ENCODE measurements at places on chromosomes 4 and X.

- DNase-seq, result no peak
These were observed 259.6 kb downstream of the C4orf33 start for GRCh38 chr4:129355516-129355915.

GRCh38 chrX:13144927-13145655 is 100.7 kb upstream of the FAM9C start:
- no peak for DNase-seq

DNA sequence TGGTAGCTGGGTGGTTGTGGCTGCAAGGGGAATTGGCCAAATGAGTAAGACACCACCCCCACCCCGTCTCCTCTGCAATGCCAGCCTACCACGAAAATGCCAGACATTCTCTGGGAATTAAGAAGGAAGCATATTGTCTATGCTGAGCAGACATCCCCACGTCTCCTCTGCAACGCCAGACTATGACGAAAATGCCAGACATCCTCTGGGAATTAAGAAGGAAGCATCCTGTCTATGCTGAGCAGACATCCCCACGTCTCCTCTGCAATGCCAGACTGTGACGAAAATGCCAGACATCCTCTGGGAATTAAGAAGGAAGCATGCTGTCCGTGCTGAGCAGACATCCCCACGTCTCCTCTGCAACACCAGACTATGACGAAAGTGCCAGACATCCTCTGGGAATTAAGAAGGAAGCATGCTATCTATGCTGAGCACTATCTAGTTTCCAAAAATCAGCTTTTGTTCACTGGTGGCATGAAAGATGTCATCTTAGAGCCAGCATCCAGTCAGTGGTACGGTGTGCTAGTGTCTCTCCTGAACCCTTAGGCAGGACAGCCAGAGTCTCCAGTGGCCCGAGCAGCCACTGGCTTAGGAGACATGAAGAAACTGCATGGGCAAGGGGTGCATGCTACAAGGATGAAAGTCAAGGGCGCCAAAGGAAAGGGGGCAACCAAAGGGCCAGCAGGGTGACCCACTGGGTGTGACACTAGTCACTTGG is 339.8 kb upstream of the FRG1 start:
- DNase-seq, result no peak

- DNase-seq, result no peak
These were observed 181.7 kb upstream of the IGFBP7 start for GRCh38 chr4:57291911-57292310.

GRCh38 chr4:150280081-150280895 is 202.0 kb downstream of the DCLK2 start:
- no peak for DNase-seq

GRCh38 chr4:138181287-138181686 is 60.9 kb downstream of the SLC7A11 start:
- DNase-seq, result no peak

DNA sequence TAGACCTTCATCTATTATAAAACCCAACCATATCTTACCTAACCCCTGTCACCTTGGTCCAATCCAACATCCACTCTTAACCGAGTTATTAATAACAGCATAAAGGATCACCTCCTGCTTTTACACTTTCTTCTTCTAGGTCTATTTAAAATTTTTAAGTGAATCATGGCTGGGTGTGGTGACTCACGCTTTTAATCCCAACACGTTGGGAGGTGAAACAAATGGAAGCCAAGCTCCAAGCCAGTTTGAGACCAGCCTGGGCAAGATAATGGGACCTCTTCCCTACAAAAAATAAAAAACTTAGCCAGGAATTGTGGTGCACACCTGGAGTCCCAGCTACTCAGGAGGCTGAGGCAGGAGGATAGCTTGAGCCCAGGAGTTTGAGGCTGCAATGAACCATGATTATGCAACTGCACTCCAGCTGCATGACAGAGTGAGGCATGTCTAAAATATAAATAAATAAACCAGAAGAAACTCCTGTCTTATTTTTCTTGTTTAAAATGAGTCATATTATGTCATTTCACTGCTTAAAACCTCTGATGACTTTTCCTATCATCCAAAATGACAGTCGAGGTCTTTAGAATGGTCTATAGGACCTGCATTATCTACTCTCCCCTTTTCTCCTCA is 188.4 kb downstream of the GASK1B start:
- no peak for DNase-seq

DNA sequence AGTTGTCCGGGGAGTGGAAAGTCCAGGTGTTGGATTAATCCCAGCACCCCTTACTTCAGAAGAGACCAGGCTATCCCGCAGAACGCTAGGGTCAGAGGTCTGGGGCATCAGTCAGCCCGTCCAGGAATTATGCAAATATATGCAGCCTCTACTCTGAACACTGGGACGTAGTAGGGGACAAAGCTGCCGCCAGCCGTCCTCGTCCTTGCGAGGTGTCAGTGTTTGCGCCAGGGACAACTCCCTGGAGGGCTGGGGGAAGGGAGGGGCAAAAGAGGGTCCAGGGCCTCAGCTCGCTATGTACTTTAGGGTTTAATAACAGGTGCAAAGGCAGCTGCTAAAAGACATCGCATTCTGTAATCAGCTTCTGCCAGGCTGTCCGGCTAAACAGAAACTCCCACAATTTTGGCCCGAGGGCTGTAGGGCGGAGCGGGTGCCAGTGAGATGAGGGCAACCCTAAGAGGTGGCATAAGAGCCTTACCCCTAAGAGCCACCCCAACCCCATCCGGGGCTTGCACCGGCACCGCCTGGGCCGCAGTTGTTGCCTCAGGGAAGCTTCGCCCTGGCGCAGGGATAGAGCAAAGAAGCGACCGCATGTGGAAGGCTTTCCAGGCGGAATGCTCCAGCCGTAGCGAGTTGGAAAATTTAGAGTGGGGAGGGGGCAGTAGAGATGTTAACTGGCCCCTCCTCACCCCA is 8.4 kb downstream of the HAND2 start:
- no peak for DNase-seq

DNA sequence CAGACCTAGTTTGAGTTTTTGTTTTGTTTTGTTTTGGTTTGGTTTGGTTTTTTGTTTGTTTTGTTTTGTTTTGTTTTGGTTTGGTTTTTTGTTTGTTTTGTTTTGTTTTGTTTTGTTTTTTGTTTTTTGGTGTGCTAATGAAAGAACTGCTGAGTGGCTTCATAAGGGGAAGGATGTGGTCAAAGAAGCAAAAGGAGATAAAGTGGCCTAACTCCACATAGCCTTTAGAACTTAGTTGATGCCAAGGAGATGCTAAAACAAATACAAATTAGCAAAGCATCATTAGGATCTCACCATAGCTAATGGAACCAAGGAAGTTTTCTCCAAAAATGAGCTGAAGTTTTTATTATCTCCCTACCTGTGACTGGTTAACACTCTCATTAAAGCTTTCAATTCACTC is 44.6 kb upstream of the TMEM164 start:
- DNase-seq, result no peak

DNA sequence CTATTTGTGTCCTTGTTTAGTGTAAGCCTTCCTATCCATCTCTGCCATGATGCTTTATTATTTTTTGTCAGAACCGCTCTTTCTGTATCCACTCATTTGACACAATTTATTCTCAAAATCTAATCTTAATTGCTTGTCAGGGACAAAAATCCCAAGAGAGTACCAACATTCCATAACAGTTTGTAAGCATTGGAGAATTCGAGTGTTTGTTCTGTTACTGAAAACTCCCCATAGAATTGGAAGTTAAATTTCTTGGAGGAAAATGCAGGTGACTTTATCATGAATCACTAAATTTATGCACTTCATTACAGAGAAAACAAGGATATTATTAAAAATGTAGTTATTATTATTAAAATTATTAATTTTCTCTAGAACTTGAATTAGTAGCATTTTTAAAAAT is 1986.1 kb downstream of the ARAP2 start:
- DNase-seq, result no peak

DNA sequence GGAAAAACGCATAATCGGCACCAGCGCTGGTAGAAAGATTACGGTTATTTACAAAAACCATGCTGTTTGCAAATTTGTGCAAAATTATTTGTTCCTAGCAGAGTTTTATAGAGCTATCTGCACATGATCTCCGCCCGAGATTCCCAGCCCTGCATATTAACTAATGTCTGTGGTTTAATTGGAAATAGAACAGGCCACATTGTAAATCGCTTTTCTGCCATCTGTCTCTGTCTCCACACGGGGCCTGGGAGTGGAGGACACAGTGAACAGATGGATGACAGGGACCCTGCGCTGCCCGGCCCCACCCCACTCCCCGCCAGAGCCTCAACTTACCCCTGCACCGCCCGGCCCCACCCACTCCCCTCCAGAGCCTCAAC is 126.9 kb downstream of the FAM53A start:
- no peak for DNase-seq

- no peak for DNase-seq
These were observed 56.2 kb downstream of the PROM1 start for GRCh38 chr4:16027626-16028025.

GRCh38 chrX:97074400-97074799 is 190.7 kb downstream of the RPA4 start:
- DNase-seq, result no peak

GRCh38 chr4:3518941-3519340 is 13.3 kb downstream of the LRPAP1 start:
- DNase-seq, result no peak

DNA sequence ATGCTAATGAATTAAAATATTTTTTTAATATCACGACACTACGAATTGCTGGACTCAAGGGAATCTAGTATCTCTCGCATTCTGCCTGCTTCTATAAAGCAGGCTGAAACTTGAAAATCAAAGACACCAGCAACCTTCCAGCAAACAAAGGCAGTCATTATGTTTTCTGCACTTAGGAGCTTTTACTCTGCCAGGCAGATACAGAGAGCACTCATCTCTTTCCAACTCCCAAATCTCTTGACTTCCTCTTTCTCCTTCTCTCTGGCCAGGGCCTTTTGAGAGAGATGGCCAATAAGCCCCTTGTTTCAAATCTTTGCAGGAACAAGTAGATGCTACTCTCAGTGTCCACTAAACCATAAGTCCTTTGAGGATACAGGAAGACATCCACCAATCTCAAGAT is 95.2 kb upstream of the KLF3 start:
- no peak for DNase-seq

DNA sequence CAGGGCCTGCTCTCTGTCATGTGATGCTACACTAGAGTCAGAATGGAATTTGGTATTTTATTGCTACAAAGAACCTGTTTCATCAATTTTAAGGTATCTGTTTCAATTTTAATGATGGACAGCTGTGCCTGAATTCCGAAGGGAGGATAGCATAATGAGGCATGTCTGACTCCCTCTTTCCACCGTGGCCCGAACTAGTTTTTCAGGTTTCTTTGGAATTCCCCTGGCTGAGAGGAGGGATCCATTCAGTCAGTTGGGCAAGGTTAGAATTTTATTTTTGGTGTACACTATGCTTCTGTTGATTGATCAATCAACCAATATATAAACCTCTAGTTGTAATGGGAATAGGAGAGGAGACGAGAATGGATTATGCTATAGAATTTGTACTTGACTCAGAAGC is 761.8 kb downstream of the FAM133A start:
- DNase-seq, result no peak

DNA sequence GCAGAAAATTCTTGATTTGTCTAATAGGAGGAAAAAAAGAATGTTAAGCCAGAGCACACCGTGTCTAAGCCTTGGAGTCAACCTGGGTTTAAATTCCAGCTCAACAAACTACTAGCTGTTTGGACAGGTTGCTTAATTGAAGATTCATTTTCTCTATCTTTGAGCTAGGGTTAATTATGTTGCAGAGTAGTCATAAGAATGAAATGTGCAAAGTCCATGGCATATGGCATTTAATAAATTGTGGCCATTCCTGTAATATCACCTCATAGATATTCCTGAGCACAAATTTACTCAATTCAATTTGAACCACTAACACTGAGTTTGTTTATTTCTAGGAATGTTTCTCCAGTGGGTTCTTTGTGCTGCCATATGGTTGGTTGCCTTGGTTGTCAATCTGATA is 4.6 kb downstream of the TMEM144 start:
- DNase-seq, result no peak

GRCh38 chr4:185504098-185505047 is 30.9 kb downstream of the PDLIM3 start:
- DNase-seq, result no peak

DNA sequence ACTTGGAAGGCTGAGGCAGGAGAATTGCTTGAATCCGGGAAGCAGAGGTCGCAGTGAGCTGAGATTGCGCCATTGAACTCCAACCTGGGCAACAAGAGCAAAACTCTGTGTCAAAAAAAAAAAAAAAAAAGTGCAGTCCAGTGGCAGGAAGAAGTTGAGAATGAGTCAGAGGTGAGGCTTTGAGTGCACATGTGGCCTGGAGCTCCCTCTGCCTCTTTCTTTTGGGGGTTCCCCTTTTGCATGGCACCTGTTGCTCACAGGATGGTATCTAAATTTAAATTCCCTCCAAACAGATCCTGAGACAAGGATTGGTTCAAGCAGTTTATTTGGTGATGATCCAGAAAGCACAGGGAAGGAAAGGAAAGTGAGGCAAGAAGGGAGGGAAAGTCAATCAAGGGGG is 151.4 kb upstream of the STX18 start:
- no peak for DNase-seq

DNA sequence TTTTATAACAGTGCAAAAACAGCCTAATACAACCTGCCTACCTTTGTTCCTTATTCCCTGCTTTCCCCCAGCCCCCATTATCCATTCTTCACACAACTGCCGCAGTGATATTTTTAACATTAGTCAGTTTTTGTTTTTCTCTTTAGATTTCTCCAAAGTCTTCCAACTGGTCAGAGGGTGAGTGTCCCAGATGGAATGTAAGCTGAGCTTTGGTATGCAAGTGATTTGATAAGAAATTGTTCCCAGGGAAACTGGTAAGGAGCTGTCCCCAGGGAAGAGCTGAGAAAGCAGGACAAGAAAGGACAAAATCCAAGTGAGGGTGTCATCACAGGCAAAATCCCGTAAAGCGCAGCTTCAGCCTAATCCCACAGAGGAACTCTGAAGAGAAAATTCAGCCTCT is 475.5 kb upstream of the ADGRL3 start:
- no peak for DNase-seq

DNA sequence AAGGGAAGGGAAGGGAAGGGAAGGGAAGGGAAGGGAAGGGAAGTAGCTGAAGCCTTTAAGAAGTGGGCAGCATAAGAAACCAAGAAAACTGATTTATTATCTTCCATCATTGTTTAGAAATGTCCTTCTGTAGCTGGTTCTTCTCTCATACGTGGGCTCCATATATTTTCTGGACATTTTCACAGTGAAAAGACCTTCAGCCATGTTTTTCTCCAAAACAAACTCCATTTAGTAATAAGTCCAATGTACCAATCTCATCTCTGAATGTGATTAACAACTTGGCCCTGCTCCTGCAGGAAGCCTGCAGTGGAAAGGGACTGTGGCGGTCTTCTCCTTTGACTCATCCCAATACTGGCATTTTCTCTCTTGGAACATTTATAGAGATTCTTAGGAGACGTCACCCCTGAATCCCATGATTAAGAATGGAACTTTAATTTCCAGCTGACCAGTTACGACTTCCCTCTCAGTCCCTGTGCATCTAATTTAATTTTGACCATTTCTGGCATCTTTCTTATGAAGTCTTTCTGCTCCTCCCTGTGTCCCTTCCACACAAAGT is 96.6 kb upstream of the GUCY1A1 start:
- DNase-seq, result no peak

DNA sequence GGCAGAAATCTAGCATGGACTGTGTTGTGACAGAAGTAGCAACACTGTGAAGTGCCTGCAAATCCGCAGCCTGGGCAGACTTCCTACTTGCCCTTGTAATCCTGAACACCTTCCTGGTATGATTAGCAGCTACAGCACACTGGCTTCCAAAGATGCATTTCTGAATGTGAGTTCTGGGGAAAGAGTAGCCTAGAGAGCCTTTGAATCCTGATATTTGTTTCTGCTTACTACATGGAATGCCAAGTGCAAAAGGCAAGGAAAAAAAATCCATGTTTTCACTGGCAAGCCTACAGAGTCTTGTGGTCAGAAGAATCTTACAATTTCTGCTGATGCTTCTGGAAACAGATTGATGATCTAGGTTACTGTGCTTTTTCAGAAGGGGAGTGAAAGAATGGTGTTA is 223.7 kb downstream of the COL25A1 start:
- no peak for DNase-seq

Data from stimulated activated CD8-positive, alpha-beta memory T cell treated with anti-CD3 and anti-CD28 coated beads, Interleukin-4, amount 100 ng/mL, for 1 hour (primary cell).